AML-193 (cell line): ENCODE measurements at places on chromosomes 5 and 9.

DNA sequence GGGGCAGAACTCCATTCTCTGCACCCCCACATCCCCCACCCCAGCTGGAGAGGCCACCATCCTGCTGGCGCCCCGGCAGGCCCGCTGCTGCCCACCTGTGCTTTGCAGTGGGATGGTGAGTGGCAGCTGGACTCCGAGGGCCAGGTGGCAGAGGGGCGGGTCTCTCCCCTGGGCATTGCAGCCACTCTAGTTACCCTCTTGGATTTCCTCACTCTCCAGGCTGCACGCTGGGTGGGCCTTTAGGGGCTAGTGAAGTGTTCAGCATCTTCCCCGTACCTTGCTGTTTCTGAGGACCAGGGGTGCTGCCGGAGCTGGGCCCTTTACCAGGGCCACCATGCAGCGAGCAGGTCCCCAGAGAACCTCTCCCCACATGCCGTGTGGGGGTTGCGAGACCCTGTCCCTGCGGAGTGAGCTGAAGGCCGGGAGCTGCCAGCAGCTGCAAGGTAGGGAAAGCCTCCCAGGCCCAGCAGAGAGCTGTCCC lies 88.4 kb upstream of the SH3PXD2B start:
- DNase-seq = no peak

GRCh38 chr5:43101491-43101890 lies 19.2 kb upstream of the ZNF131 start:
- no peak for DNase-seq

- DNase-seq = no peak
Observed at GRCh38 chr5:169744336-169744735, 107.3 kb downstream of the DOCK2 start.

DNA sequence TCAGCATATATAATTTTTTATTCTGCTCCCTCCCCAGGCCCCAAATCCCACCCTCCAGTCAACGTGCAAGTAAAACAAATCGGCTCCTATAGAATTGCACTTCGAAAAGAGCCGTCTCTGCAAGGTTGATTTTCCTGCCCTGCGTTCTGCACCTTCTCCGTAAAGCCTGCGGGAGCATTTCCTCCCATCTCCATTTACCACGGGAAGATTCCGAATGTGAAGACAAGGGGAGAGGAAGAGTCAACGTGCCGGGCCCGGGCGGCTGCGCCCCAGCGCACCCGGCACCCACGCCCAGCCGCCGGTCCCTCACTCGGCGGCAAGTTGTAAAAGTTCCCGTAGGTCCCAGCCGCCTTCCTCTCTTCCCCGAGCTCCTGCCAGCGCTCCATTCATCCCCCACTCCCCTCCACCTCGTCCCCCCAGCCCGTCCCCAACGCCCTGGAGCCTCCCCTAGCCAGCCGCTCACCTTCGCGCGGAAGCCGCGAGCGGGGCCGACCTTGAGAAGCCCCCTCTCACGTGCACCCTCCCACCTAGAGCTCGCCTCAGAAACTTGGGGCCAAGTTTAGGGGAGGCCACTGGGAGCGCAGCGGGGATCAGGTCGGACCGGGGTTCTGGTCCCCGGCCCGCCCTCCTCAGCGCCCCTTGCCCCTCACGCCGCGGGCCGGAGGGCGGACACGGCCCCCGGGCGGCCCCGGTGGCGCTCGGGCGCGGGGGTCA lies 431 bp downstream of the BNC2 start:
- DNase-seq = no peak

- no peak for DNase-seq
Observed at GRCh38 chr5:30390095-30390494, 803.4 kb upstream of the CDH6 start.

- DNase-seq = no peak
Observed at GRCh38 chr5:150645070-150645700, 4.7 kb downstream of the SYNPO start.

- DNase-seq = no peak
Observed at GRCh38 chr5:159003045-159004030, 96.4 kb downstream of the EBF1 start.
